ENCODE measurements at places on chromosomes 4 and X.

DNA sequence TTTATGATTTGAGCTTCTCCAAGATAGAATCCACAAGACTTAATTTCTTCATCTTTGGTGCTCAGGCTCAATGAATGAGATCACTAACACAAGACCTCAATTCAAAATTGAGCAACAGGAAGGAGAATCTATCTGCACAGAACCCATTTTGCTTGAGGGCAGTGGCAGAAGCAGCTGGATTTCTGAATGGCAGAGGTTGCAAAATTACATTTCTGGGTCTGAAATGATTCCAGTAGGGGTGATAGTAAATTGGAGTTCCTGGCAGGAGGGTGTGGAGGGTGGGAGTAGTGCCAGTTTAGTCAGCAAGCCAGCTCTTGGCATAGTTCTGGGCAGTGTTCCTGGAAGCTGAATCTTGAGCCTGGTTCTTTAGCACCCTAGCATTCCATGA lies 281.1 kb downstream of the SLC7A11 start:
- no peak for DNase-seq

DNA sequence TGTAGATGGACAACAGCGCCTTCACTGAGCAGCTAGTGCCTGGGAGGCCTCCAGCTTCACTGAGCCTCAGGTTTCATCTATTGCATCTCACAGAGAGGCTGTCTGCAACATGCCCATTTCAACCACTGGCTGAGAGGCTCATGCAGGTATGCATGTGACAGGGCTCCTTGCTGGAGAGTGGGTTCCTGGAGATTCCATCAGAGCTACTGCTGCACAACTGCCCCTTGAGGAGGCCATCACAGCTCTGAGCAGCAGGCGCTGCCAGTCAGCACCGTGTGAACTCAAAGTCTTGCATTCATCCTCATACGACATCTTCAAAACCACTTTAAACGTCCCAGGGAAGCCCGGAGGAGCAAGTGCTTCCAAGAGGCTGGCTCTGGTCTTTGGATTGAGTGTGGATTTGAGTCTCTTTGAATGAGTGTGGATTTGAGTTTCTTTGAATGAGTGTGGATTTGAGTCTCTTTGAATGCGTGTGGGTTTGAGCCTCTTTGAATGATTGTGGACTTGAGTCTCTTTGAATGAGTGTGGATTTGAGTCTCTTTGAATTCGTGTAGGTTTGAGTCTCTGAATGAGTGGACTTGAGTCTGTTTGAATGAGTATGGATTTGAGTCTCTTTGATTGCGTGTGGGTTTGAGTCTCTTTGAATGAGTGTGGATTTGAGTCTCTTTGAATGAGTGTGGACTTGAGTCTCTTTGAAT lies 8.7 kb downstream of the P2RY8 start:
- DNase-seq = no peak

- DNase-seq = no peak
Observed at GRCh38 chr4:100290585-100290984, 100.3 kb upstream of the DDIT4L start.

GRCh38 chr4:20809812-20810211 lies 109.6 kb downstream of the PACRGL start:
- no peak for DNase-seq

DNA sequence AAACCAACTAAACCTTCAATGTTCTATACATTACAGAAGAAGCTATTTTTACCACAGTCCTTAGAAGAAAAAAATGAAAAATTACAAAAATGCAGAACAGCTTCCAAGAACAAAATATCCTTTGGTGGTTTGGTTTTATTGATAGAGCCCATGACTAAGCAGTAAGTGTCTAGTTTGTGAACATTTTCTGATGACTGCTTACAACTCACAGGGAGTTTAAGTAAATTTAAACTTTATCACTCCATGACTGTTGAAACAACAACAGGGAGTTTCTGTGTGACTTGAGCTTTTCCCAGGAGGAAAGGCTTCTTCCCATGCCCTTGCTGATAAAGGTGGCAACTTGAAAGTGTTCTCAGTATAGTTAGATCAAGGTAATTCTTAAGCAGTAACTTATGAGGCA lies 2.9 kb downstream of the PF4 start:
- DNase-seq = peak; percentile 40

DNA sequence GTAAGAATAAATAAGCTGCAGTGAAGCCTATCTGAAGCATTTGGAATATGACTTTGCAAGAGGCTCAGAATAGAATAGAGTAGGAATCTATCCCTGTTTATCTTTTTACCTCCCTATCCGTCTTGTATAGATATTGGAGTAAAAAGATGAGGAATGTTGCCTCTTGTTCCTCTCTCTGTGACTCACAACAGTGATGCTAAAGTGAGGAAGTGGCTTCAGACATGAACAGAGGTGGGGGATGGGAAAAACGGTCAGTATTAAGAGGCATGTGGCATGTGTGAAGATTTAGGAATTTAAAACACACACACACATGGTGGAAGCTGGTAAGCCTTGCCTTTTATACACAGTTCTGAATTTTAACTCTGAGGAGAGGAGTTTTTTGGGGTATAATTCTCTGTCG lies 3.8 kb upstream of the DCAF4L1 start:
- DNase-seq = no peak

DNA sequence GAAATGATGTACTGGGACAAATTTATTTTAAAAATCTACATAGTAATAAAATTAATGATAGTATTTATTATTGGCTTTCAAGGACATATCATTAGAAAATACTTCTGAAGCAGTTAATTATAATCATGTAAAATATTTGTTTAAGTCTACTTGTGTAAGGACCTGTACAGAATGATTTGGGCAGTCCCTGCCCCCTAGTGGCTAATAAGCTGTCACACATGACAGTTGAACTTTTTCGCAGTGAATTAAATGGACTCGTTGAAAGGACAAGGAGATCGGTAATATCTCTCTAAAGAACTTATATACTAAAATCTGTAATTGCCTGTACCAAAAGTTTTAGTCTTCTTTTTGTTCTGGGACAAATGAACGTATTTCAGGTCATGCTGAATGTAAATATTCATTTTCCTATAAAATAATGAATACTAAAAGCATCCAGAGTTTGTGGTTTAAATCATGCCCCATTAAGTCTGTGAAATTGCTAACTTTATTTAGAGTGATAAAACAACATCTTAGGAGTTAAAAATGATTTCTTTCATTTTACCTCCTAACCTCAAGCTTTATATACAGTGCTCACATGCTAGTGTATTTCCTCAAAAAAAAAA lies 13.6 kb downstream of the EXOC1 start:
- DNase-seq = no peak

GRCh38 chr4:6782846-6783110 lies 251 bp downstream of the KIAA0232 start:
- no peak for DNase-seq

GRCh38 chrX:65878456-65878855 lies 161.4 kb downstream of the VSIG4 start:
- DNase-seq = no peak

GRCh38 chr4:37073226-37073840 lies 171.2 kb upstream of the NWD2 start:
- DNase-seq = no peak

DNA sequence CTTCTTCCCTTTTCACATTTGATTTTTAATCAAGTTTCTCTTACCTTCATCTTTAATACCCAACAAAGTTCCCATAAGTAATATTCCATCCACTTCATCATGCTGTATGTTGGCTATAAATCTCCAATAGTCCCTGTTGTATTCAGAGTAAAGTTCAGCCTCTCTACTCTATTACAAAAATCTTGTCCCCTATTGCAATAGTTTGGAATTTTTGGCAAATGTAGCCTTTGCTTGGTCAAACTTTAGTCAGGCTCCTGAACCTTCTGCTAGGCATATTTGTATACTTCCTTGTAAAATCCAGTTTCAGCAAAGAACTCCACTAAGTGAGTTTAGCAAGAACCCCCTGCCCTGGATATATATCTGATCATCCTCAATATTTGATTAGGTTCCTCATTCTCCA lies 54.0 kb upstream of the PACRGL start:
- DNase-seq = no peak

DNA sequence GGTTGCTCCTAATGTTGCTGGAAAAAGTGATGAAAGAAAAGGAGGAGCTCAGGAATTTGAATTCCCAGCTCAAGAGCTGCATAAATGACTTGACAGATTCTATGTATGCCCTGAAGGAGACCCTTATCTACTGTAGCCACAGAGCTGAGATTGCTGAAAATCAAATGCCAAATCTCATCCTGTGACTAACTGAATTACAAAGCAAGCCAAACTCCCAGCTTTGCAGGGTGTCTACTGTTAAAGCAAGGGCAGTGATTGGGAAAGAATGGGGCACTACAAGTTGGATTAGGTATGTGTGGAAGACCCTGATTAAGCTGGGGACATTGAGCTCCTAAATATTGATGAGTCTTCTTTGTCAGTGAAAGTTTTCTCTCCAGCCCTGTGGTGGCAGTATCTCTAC lies 20.8 kb upstream of the SMIM9 start:
- DNase-seq = no peak

GRCh38 chrX:79270401-79270800 lies 96.7 kb downstream of the ITM2A start:
- no peak for DNase-seq

GRCh38 chr4:148430854-148431253 lies 11.4 kb downstream of the NR3C2 start:
- DNase-seq = no peak

Measured in smooth muscle cell of the brain vasculature (primary cell).